Liver (tissue), 10 donors: ENCODE measurements at places on chromosomes 2 and 18. TPM values are rescaled to one million over a fixed set of nuclear protein-coding genes. Genes with fewer than 3 reads are reported as not detected.

The PAIP2B gene
- total RNA-seq, result 28.6 TPM

The RBMS1 gene
- total RNA-seq, result 23.5 TPM

The C2orf66 gene
- not detected for total RNA-seq

The RAMP1 gene
- total RNA-seq, result 17.8 TPM

The MATN3 gene
- 0.08 TPM for total RNA-seq

The TMEM169 gene
- total RNA-seq, result 1.9 TPM

The SLC38A11 gene
- total RNA-seq, result 2.9 TPM

The KDSR gene
- total RNA-seq, result 34.1 TPM

The DNER gene
- not detected for total RNA-seq

- H3K36me3 ChIP-seq, result no peaks in the 10 kb centered on the region
- no peak for DNase-seq
- no peak overlapping the region for H3K27ac ChIP-seq
Measured at GRCh38 chr18:54830866-54831265, 2.6 kb downstream of the RAB27B start.

- H3K36me3 ChIP-seq, result no peaks in the 10 kb centered on the region
- no peak for DNase-seq
- H3K4me1 ChIP-seq, result peaks cover 7% of the 10 kb centered on the region
- no peak overlapping the region for H3K4me3 ChIP-seq
Measured at GRCh38 chr2:172046866-172047565, 38.3 kb upstream of the DLX1 start.

GRCh38 chr18:49170925-49171505, 220.2 kb upstream of the SMAD7 start:
- H3K4me3 ChIP-seq, result no peak overlapping the region
- no peaks in the 10 kb centered on the region for H3K36me3 ChIP-seq
- no peak overlapping the region for H3K27ac ChIP-seq
- peaks cover 3% of the 10 kb centered on the region for H3K4me1 ChIP-seq

DNA sequence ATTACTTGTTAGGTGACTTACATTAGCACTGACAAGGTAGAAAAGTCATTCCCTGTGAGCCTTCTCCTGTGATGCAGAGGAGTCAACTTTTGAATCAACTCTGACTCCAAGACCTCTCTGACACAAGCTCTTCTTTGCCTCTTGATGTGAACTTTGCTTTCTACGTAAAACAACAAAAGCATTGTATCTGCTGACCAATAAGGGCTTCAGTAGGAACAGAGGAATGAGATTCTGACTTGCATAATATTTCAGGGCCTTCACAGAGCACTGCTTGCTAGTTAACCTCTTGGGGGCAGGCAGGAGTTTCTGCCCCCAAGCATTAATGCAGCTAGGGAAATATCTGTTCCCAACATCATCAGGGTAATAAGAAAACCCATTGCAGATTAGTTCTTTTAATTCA, 791.5 kb downstream of the BCL11A start:
- no peaks in the 10 kb centered on the region for H3K36me3 ChIP-seq
- H3K27me3 ChIP-seq, result no peaks in the 10 kb centered on the region
- H3K4me3 ChIP-seq, result no peak overlapping the region
- no peak overlapping the region for H3K27ac ChIP-seq

DNA sequence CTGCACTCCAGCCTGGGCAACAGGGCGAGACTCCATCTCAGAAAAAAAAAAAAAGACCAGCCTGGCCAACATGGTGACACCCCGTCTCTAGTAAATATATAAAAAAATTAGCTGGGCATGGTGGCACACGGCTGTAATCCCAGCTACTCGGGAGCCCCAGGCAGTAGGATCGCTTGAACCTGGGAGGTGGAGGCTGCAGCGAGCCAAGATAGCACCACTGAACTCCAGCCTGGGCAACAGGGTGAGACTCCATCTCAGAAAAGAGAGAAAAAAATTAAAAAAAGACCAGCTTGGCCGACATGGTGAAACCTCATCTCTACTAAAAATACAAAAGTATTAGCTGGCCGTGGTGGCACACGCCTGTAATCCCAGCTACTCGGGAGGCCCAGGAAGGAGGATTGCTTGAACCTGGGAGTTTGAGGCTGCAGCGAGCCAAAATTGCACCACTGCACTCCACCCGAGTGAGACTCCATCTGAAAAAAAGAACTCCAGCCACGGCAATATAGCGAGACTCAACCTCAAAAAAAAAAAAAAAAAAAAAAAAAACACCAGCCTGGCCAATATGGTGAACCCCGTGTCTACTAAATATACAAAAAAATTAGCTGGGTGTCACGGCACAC, 346.1 kb upstream of the PLGLB2 start:
- no peak overlapping the region for H3K27ac ChIP-seq
- DNase-seq, result no peak
- no peaks in the 10 kb centered on the region for H3K4me1 ChIP-seq
- no peaks in the 10 kb centered on the region for H3K36me3 ChIP-seq

- no peaks in the 10 kb centered on the region for H3K36me3 ChIP-seq
- no peaks in the 10 kb centered on the region for H3K4me1 ChIP-seq
- DNase-seq, result no peak
- no peak overlapping the region for H3K27ac ChIP-seq
- H3K4me3 ChIP-seq, result no peak overlapping the region
Measured at GRCh38 chr2:98311090-98311489, 35.2 kb upstream of the CNGA3 start.

DNA sequence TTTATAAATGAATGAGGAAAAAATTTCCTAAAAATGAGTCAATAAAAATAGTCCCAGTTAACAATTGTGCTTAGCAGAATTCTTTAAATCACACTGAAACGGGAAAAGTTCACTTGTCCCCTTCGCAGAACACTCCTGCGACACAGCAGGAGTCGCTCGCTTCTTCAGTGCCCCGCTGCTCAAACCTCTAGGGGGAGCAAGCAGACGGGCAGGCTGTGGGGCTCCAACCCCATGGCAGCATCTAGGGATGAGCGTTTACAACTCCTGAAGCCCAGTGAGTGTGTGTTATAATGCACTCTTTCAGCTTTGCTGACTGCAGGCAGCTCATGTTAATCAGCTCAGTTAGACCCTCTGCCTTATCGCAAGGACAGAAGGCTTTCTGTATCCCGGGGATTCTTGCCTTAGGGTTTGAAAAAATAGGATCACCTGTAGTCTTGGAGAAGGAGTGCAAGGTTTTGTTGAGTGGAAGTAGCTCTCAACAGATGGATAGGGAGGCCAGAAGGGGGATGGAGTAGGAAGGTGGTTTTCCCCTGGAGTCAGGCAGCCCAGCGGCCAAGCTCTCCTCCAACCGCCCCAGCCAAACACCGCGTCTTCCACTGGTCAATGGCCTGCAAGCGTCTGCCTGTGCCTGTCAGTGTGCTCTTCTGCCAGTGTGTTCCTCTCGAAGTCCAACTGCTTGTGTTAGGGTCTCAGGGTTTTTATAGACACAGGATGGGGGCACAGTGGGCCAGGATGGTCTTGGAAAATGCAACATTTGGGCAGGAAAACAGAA, 1977.7 kb upstream of the LRRTM1 start:
- no peak for DNase-seq
- H3K27ac ChIP-seq, result no peak overlapping the region
- no peaks in the 10 kb centered on the region for H3K27me3 ChIP-seq
- H3K4me1 ChIP-seq, result no peaks in the 10 kb centered on the region
- no peak overlapping the region for H3K4me3 ChIP-seq
- no peaks in the 10 kb centered on the region for H3K36me3 ChIP-seq

DNA sequence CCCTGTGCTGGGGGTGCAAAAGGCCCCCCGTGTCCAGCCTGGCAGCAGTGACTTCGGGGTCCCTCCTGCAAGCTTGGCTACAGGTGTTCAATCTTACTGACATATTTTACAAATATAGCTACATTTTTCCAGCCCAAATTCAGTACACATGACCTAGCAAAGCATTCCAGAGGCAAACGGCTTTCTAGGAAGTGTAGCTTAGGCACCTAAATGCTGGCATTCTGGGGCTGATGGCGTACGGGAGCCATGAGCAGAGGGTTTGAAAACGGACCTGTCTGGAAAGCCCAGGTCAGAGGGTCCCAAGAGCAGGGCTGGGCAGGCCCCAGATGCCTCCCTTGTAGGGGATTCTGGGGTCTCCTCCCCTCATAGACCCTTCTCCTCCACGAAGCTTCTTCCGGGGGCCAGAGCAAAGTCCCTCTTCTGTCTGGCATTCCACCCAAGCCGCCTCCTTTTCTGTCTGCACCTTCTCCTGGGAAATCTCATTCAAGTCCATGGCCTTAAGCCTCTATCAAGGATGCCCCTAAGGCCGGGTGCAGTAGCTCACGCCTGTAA, 63.3 kb upstream of the ASAP2 start:
- H3K27ac ChIP-seq, result no peak overlapping the region
- H3K36me3 ChIP-seq, result no peaks in the 10 kb centered on the region
- H3K4me1 ChIP-seq, result no peaks in the 10 kb centered on the region
- H3K4me3 ChIP-seq, result no peak overlapping the region
- no peaks in the 10 kb centered on the region for H3K27me3 ChIP-seq

GRCh38 chr18:23967321-23968089, 47.0 kb upstream of the TTC39C start:
- no peak overlapping the region for H3K27ac ChIP-seq
- DNase-seq, result no peak
- H3K36me3 ChIP-seq, result no peaks in the 10 kb centered on the region
- peaks cover 18% of the 10 kb centered on the region for H3K4me1 ChIP-seq

- H3K4me3 ChIP-seq, result no peak overlapping the region
- H3K36me3 ChIP-seq, result no peaks in the 10 kb centered on the region
- H3K27ac ChIP-seq, result no peak overlapping the region
- no peaks in the 10 kb centered on the region for H3K27me3 ChIP-seq
- no peak for DNase-seq
Measured at GRCh38 chr18:9869715-9870430, 15.9 kb upstream of the TXNDC2 start.

DNA sequence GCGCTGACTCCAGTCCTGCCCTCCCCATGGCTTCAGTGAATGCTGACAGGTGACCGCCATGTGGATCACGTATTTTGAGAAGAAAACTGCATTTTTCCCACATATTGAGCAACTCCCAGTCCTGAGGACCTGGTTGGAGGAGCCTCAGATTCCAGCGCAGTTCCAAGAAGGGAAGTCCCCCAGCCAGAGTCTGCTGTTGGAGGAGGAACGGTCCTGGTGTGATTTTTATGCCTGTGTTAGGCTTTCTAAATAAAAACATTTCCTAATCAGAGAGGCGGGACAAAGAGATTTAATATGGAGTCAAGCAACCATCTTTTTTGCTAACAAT, 32.3 kb upstream of the COL6A3 start:
- H3K4me3 ChIP-seq, result no peak overlapping the region
- peaks cover 3% of the 10 kb centered on the region for H3K27me3 ChIP-seq
- no peak for DNase-seq
- no peak overlapping the region for H3K27ac ChIP-seq
- no peaks in the 10 kb centered on the region for H3K4me1 ChIP-seq

GRCh38 chr2:105744091-105744908, 412 bp upstream of the NCK2 start:
- peak overlapping the region; percentile 57 for H3K27ac ChIP-seq
- H3K36me3 ChIP-seq, result no peaks in the 10 kb centered on the region
- H3K27me3 ChIP-seq, result no peaks in the 10 kb centered on the region
- peak overlapping the region; percentile 90 for H3K4me3 ChIP-seq

DNA sequence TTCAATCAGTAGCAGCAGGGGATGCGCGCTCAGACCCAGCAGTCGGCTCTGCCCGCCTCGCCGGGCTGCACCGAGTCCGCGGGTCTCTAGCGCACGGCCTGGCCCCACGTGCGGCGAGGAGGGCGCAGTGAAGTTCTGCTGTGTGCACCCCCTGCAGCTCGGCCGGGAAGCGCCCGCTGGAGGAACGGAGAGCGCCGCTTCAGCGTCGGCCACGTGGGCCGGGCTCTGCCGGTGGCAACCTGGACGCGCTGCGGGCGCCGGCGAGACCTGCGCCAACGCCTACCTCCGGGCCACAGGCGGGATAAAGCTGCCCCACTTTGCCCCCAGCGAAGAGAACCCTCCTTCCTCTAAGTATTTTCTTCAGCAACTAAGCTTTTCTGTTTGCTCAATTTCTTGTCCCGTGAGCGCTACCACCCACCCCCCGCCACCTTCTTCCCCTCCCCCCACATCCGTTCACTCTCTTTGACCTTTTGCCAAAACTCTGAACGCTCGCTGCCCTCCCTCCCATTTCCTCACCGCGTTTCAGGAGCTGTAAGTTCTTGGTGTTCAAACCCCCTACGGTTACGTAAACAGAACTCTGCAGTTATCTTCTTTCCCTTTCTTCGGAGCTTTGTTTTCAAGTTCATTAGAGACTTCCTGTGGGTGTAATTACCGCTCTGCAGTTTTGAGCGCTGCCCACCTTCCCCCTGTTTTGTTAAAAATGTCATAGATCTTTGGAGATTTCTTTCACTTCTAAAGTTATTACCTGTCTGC, 42.6 kb upstream of the EDAR start:
- no peak overlapping the region for H3K27ac ChIP-seq
- peaks cover 1% of the 10 kb centered on the region for H3K4me1 ChIP-seq
- peak overlapping the region; percentile 2 for H3K4me3 ChIP-seq

- no peaks in the 10 kb centered on the region for H3K4me1 ChIP-seq
- H3K36me3 ChIP-seq, result peaks cover 32% of the 10 kb centered on the region
- no peak for DNase-seq
- no peak overlapping the region for H3K4me3 ChIP-seq
- H3K27me3 ChIP-seq, result no peaks in the 10 kb centered on the region
- H3K27ac ChIP-seq, result no peak overlapping the region
Measured at GRCh38 chr18:245282-245847, 22.5 kb downstream of the THOC1 start.

DNA sequence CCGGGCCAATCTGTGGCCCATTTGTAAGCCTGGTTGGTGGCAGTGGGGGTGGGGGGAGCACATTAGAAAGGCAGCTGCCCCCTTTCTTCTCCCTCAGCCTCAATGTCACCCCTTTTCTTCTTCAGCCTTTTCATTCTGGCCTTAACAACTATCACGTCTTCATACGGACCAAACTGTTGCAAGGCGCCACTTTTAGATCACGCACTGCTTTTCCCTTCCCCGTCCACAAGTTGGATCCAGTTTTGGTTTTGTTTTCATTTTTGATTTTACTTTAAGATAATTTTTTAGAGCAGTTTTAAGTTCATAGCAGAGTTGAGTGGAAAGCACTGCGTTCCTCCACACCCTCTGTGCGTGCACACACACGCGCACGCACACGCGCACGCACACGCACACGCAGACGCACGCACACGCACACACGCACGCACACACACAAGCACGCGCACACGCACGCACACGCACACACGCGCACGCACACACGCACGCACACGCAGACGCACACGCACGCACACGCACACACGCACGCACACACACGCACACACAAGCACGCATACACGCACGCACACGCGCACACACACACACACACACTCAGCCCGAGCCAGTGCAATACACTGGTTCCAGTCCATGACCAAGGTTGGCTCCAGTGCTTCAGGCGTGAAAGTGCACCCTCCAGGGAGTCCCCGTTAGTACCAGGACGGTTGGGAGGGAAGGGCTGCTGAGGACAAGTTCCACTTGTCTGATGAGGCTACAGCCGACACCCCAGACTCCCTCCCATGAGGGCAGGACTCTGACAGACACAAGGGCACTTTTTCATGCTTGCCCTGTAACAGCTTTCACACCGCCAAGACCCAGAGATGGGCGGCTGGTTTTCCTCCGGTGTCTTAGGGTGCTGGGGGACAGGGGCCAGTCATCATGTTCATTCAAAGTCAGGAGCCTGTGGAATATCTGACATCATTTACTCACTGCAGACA, 22.4 kb downstream of the FBLN7 start:
- no peaks in the 10 kb centered on the region for H3K4me1 ChIP-seq
- H3K4me3 ChIP-seq, result no peak overlapping the region
- H3K27ac ChIP-seq, result no peak overlapping the region
- H3K36me3 ChIP-seq, result no peaks in the 10 kb centered on the region
- no peak for DNase-seq

GRCh38 chr18:37261988-37262387, 303.6 kb downstream of the CELF4 start:
- peaks cover 8% of the 10 kb centered on the region for H3K27me3 ChIP-seq
- DNase-seq, result no peak
- H3K27ac ChIP-seq, result no peak overlapping the region
- no peaks in the 10 kb centered on the region for H3K36me3 ChIP-seq
- H3K4me1 ChIP-seq, result no peaks in the 10 kb centered on the region
- H3K4me3 ChIP-seq, result no peak overlapping the region
